H1 (cell line): ENCODE measurements at places on chromosomes 7 and 10.

- no peak for DNase-seq
Measured at GRCh38 chr10:85152911-85153310, 824.5 kb downstream of the CCSER2 start.

- DNase-seq, result no peak
Measured at GRCh38 chr7:27139334-27140125, 4.0 kb downstream of the HOXA5 start.

DNA sequence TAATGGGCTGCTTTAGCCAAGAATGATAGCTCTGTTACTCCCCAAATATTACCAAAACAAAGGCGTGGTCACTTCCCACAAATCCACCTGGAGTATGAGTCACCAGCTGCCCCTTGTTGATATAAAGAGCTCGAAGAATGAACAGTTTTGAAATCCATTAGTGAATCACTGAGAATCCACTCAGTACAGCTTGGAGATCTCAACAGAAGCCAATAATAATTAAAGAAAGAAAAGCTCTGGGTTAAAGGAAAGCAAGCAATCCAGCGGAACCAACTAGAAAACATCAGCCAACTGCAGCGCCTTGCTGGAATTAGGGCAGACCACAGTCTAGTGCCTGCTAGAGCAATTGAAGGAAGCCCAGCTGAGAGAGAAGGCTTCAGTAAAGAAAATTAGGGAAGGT lies 576.0 kb upstream of the C7orf33 start:
- no peak for DNase-seq

DNA sequence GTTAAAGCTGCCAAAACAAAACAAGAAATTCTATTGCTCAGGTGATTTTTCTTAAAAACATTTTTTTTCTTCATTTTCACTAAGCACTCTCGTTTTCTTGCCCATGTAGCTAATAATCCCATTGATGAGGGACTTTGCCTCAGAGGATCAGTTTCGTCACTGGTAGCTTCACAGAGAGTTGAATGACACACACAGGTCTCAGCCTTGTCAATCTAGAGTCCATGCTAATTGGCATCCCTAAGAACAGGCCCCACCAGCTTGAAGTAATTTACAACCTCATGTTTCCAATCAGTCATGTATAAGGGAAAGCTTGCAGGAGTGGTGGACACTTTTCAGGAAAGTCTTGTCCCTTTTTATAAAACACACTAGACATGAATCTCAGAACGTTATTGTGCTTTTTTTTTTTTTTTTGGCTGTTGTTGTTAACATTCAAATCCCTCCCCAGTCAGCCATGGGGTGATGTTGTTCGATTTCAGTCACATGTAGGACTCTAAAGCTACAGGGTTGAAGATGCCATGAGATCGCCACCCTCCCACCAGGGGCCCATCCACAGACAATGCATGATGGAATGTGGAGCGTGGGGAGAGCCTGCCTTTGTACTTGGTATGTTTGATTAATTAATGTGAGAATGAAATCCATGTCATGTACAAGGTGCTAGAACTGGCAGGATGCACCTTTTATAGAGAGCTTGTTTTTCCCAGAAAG lies 232.4 kb upstream of the FZD8 start:
- DNase-seq, result no peak

- DNase-seq, result no peak
Measured at GRCh38 chr7:75689246-75690099, 49.3 kb downstream of the HIP1 start.

DNA sequence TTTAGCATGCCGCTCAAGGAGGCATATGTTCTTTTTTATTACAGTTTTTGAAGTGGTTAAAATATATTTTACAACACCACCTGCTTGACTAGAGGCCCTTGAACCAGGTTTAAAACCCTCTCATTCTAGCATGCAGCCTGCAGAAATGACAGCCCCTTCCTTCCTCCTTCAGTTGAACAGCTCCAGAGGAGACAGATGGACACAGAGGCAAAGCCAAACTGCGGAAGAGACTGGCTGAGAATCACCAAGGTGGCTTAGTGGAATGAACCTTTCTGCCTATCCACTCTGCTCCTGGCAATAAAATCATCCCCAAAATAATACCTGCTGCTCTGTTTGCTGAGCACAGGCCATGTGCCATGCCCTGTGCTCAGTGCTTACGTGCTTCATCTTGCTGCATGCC lies 23.9 kb upstream of the PLPP4 start:
- DNase-seq, result no peak

DNA sequence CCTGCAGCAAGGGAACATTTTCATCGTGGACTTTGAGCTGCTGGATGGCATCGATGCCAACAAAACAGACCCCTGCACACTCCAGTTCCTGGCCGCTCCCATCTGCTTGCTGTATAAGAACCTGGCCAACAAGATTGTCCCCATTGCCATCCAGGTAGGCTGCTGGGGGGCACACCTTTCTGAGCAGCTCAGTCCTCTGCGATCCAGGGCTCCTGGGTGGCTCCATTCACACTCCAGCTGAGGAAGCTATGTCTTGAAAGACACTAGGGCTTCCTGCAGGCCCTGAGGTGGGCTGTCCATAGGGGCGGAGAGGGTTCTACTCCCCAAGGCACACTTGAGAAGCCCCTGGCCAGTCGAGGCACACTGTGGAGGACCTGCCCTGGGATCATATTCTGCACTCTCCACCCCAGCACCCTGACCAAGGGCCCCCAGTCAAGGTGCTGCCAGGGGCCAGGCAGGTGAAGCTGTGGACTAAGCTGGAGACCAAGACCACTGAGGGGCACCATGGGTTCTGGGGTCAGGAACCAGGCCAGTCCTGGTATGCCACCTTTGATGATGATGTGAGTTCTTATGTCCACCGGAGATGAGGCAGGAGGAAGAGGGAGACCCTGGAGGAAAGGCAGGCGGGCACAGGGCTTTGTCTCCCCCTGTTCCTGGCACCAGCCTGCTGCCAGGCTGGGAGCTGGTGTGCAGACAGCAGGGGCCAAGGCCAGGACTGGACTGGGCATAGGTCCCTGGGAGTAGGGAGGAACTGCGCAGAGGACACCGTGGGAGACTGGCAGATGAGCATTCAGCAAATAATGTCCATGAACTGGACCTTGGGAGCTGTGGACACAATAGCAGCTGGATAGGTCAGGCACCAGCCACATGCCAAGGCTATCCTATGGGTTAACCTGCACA lies 54.8 kb downstream of the ALOX5 start:
- no peak for DNase-seq

GRCh38 chr10:77626266-77626935 lies 11.2 kb downstream of the KCNMA1 start:
- DNase-seq, result no peak

GRCh38 chr10:93701866-93702209 lies 554 bp downstream of the FRA10AC1 start:
- no peak for DNase-seq

DNA sequence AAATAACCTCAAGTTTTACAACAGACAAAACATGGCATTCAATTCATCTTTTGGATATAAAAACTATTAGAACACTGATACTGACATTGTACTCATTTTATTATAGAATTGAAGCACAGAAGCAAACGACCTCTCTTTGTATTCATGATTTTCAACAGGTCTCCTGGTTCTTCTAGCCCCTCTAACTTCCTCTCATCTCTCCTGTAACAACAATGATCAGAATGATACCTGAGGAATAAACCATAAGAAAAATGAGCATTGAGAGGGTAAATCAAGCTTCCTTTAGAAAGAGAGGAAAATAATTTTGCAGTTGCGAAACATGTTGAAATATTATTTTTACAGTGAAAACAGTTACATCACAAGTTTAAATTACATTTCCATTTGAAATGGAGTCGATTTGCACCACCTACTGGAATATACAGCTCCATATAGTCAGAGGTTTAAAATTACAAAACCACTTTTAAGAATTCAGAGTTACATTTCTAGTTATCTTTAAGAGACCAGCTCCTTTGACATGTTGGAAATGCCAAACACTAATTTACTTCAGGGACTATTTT lies 17.5 kb upstream of the TEX36 start:
- DNase-seq, result no peak

DNA sequence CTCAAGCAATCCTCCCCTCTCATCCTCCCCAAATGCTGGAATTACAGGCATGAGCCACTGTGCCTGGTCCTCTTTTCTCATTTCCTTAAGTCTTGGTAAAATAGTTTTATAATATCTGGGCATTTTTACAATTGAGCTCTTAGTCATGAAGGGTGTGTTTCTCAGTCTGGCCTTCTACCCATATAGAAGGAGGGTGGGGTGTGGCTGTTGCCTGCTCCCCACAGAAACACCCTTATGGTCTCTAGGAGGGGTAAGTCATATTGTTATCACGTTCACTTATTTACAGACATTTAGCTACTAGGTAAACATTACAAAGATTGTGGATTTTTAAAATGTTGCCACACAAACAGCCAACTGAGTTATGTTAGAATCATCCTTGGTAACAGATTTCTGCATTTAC lies 6.7 kb upstream of the OTUD1 start:
- DNase-seq, result no peak

DNA sequence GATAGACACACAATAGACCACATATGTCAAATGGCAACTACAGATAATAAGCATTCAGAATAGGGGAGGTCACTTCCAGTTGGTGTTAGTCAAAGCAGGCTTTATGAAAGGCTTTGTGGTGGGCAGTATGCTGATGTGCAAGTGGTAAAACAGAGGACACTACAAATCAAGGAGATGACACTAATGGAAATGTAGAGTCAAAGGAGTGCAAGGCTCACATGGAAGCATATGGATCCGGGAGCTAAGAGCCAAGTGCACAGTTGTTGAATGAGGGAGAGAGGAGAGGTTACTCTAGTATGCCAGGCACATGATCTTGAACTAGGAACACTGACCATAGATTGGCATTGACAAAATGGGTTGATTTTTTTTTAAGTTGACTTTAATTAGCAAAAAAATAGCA lies 62.7 kb downstream of the GRM3 start:
- DNase-seq, result no peak

GRCh38 chr10:15813415-15813814 lies 46.9 kb downstream of the MINDY3 start:
- DNase-seq, result no peak

DNA sequence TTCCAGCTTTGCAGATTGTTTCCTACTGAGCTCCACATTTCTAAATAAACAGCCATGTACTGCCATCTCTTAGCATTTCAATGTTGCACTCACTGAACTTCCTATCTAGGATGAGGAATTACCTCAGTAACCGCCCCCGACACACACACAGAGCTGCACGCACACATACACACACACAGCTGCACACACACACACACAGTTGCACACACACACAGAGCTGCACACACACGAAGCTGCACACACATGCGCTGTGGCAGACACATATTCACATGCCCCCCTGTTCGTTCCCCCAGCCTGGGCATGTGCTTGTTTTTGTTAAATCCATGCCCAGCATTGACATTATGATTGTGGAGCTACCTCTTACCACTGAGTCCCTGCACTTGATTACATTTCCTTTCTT lies 39.6 kb upstream of the CNPY1 start:
- no peak for DNase-seq

GRCh38 chr10:7853890-7854289 lies 35.6 kb downstream of the TAF3 start:
- DNase-seq, result no peak

DNA sequence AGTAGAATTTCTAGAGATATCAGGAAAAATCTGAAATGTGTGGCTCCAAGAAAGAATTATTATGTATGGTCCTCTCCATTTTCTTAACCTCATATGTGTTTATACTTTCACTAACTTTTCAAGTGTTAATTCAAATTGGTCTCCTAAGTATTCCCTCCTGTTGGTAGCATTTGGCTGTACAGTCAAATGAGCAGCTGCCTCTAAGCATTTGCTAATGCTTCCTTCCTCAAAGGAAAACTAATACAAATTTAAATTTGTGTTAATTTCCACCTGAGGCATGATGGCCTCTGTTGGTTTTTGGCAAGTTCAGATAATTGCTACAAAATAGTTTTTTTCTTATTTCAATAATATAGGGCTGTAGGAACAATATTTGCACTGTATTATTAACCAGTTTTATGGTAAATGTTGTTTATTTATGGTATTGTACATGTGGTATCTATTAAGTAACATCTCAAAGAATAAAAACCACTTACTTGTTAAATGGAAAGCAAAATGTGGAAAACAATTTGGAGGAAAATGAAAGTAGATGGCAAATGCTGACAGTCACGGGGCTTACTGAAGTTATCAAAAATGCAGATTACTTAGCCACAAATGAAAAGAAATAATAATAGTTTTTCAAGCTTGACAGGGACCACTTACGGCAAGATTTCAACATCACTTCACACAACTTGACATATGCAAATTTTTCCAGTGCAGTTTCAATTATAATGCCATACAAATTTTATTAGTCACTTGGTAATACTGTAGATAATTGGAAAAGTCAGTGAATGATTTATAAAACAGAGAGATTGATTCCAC lies 299.3 kb upstream of the MEOX2 start:
- DNase-seq, result no peak

DNA sequence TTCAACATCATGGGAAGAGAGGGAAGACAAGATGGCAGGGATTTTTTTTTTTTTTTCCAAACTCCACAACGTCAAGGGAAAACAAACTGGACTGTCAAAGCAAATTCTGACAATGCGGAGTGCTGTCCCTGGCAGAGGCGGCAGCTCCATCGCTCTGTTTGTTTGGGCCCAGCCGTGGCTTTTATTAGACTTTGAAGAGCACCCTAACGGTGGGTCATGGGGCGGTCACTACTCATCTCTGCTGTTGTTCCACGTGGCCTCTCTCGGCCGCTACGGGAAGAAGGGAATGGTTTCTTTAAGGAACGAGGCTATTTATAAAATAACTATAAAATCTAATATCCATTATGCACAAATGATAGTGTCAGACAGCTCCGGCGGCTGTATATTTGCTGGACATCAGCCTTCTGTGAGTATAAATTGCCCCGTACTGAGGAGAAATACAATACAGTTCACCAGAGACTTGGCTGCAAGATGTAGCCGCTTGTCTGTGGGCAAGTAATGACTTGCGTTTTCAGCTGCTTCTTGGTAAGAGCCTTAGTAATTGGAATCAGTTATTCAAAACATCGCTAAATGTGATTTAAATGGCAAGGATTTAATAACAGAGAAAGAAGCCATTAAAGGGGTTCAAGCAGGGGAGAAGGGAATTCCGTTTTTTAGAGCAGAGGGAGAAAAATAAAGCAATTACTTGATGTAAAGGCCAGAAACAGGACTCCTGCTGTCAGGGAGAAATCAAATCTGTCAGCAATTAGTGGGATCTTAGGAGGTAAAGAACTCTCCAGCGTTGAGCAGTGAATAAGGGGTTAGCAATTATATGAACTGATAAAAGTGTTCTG lies 61.7 kb upstream of the RAB11FIP2 start:
- DNase-seq, result no peak

DNA sequence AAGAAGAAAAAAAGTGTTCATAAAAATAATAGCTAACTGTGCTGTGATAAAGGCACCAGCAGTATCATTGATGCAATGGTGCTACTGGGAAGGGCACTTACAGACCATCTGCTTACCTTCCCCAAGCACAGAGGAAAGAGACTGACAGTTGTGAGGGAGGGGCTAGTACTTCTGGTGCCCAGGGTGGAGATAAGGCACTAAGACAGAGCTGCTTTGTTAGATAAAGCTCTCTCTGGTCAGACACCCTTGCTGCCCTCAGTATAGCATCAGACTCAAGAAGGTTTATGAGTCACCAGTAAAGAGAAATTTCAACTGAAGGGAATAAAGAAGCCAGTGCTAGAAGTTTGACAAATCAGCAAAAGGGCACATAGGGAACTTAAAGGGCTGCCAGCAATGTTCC lies 325.6 kb downstream of the HPSE2 start:
- DNase-seq, result no peak
